Non-pigmented ciliary epithelial cell (primary cell): ENCODE measurements at places on chromosomes 1 and 21.

GRCh38 chr1:41361495-41362356 lies 492 bp downstream of the FOXO6 start:
- no peak for DNase-seq

DNA sequence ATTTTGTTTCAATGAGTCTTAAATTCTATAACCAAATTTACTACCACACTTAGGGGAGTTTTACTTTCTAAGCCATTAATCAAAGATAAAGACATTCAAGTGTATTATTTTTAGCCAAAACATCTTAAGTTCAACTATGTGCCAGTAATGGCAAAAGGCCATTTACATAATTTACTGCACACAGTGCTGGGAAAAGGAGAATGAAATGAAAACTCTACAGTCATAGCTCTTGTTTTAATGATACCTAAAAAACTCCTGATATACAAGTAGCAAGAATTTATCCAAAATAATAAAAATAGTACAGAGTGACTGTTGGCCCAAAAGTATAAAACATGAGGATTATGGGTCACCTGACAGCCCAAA lies 42.4 kb upstream of the C1orf198 start:
- no peak for DNase-seq

GRCh38 chr1:22412932-22413727 lies 38.5 kb upstream of the ZBTB40 start:
- no peak for DNase-seq

- peak; percentile 37 for DNase-seq
Observed at GRCh38 chr1:225809842-225810578, at the start of gene EPHX1. TSS of gene EPHX1 (plus strand) at chr1:225810124. CDS start at chr1:225828730, 18,606 bp downstream.

GRCh38 chr1:76568573-76569238 lies 298.6 kb upstream of the ST6GALNAC5 start:
- no peak for DNase-seq

DNA sequence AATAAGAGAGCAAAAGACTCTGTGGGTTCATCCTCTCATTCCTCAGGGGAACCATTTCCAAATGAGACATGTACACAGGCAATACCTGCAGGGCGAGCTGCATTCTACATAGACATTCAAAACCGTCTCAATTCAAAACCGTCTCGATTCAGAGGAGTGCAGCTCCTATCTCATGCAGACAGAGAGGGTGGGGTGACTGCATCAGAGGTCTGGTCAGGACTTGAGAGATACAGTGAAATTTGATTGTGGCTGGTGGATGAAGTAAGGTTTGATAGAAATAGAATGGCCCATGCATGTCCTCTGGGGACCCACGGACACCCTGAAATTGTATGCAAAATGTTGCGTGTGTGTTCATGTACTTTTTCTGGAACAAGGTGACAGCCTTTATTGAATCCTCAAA lies 27.3 kb downstream of the TEX35 start:
- DNase-seq: no peak

DNA sequence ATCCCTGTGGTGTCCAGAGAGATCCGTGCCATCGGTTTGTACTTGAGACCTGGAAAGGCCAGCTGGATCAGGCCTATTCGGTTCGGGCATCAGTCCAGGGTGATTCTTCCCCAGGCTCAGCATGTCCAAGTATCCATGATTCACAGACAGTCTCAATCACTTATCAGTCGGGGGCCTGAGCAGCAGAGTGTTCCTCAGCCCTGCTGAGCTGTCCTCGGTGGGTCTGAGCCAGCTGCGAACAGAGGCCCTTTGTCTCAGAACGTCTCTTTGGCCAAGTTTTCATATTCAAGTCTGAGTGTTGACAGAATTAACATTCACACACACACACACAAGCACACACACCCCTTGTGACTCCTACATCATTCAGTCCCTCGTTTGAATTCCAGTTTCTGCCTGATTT lies 33.4 kb upstream of the OSBPL9 start:
- no peak for DNase-seq

DNA sequence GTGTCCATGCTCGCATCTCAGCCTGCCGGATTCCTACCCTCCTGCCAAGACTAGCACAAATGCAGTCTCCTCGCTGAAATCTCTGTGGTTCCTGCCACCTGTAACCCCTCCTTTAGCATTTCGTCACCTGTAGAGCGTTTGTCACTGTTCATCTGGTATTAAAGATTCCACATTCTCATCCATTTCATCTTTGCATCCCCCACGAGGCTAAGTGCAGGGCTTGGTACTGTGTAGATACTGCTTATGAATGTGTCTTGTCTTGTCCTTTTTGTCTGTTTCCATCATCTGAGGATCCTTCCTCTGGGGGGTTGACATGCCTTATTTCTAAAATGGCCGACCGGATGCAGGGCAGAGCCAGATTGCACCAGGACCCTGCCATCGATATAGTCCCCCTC lies 53.7 kb upstream of the DNAJC6 start:
- no peak for DNase-seq

DNA sequence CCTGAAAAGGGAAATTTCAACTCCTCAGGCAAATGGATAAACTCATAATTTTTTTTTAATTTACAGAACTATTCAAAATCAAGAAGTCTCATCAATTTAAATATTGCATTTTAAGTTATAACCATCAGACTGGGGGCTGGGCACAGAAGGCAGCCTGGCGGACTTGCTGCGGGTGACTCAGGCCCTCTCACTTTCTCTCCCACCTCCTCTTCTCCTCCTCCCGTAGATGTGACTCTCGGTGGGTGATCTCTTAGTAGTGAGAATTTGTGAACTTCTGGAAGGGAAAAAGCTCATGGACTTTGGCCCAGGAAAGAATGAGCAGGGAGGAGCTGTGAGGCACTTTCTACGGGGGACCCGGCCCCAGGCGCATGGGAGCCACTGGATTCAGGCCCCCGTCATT lies 32.9 kb downstream of the CLIC6 start:
- DNase-seq: no peak

- DNase-seq: no peak
Observed at GRCh38 chr1:234001817-234002216, 97.3 kb downstream of the SLC35F3 start.

DNA sequence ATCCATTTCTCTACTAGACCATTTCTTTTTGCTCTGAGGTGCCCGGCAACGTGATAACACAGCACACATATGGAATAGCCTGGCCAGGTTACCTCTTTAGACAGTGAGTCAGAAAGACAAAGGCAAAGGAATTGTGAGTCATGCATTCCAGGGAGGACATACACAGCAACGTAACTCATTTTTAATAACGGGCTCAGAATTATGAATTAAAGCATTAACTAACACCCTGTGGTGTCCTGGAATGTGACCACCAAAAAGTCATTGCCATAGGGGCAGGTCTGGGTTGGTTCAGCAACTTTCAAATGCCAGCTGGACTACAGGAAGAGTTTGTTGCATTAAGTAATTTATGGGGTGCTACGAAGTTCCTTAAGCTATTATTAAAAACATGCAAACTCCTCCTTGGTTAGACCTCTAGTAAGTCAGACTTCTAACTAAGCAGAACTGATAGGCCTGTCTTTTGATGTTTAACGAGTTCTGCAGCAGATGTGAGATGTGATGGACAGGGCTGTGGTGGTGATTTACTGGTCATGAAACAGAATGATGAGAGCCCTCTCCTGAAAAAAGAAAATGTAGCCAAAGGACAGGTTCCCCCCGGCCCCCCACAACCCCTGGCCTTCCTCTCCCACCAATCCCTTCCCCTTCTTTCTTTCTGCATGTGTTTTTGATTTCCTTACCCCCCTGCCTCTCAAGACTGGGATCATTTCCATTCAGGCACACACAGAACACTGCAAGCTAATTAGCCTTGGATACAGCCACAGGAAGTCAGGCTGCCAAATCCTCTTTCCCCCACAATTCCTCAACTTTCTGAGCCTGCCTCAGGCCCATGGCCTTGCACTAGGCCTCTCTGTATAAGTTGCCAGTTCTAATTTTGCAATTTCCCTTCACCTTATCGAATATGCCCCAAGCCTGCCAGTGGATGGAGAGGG lies 88.9 kb upstream of the HAO2 start:
- peak; percentile 85 for DNase-seq

DNA sequence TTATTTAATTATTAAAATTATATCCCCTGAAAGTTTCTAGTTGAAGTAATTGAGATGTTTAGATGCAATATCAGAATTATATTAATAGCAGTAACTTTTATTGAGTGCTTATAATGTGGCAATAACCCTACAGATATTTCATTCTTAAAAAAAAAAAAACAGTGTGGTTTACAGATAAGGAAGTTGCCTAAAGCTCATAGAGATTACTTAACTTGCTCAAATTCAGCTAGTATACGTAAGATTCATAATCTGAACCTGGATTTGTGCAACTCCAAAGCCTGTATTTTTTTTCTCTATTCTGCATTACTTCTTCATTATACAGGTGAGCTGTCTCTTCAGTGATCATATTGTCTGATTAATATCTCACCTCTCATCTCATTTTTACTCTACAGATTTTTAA lies 156.0 kb upstream of the PTBP2 start:
- no peak for DNase-seq

- no peak for DNase-seq
Observed at GRCh38 chr1:238001818-238002217, 111.1 kb upstream of the ZP4 start.
